ENCODE measurements at places on chromosomes 12 and 14.

- DNase-seq, result no peak
Observed at GRCh38 chr14:75970989-75971388, 10.8 kb downstream of the TGFB3 start.

DNA sequence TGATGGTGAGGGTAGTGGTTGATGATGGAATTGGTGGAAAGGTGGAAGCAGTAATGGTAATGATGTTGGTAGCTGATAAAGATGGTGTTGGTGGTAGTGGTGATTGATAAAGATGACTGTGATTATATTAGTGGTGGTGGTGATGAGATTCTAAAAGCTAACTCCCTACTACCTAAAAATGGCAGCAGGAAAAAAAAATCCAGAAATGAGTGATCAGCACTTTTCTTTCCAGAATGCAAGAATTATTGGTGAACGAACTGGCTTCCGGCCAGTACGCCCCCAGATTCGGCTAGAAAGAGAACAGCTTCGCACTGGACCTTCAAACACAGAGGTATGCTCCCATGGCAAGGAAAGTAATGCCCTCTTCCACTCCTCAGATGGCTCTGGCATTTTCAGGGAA, 19.3 kb downstream of the DAO start:
- DNase-seq, result no peak

- no peak for DNase-seq
Observed at GRCh38 chr14:46887144-46887543, 235.6 kb upstream of the RPL10L start.

DNA sequence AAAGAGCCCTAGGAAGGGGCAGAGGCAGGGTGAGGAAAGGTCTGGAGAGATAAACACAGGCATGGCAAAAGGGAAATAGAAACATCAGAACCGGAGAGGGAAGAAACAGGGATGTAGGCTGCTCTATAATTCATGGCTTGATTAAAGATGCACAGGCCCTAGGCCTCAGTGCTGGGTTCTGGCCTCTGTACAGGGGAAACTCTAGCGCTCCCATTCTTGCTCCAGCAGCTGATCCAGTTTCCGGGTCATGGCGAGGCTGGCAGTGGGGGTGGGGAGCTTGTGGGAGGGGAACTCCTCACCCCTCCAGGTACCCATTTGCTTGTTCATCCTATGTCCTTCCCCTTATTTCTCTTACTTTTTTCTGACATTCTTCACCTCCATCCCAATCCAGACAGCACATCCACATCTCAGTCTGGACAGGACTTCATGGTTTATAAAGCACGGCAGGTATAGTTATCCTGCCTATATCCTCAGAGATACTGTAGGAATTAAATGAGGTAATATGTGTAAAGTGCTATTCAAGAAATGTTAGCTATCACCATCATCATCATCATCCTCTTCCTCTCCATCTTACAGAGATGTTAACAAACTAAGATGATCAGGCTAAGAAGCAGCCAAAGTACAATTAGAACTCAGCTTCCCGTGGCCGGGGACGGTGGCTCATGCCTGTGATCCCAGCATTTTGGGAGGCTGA, 8.0 kb upstream of the GPR84 start:
- no peak for DNase-seq

- no peak for DNase-seq
Observed at GRCh38 chr12:92000597-92000996, 145.0 kb downstream of the BTG1 start.

- DNase-seq, result no peak
Observed at GRCh38 chr12:66979251-66979650, 289.9 kb upstream of the CAND1 start.

DNA sequence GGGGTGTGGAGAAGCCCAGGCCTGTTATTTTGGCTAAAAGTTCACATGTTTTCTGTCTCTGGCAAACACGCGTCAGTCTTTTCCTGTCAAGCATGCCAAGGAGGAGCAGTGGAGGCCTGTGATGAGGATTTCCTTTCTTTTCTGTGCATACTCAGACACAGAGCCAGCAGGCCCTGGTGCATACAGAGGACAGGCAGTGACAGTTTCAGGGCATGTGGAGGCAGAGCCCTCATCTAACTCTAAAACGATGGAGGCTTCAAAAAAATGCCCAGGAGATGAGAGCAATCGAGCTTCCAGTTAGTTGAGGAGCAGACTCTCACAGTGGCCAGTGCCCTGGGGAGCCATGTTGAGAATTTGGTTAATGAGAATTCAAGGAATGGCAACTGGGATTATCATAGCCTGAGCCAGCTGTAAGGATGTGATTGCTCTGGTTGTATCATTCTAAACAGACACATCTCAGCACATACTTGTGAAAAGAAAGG, 66.5 kb downstream of the TRAFD1 start:
- DNase-seq, result no peak

GRCh38 chr14:80310938-80311750, 99.8 kb upstream of the DIO2 start:
- DNase-seq, result no peak

All from activated effector memory CD4-positive, alpha-beta T cell treated with anti-CD3 and anti-CD28 coated beads, Interleukin-2, amount 50 U/mL, for 16 hours (primary cell).